Activated CD4-positive, alpha-beta T cell treated with anti-CD3 and anti-CD28 coated beads, Interleukin-2, amount 50 U/mL, for 48 hours (primary cell): ENCODE measurements at places on chromosomes 1 and 21.

- DNase-seq: no peak
Measured at GRCh38 chr1:94383966-94384408, 34.2 kb upstream of the ABCD3 start.

GRCh38 chr1:206784471-206784903 is 12.2 kb upstream of the IL10 start:
- peak; percentile 92 for DNase-seq

GRCh38 chr1:51519865-51520699 is 1.0 kb upstream of the EPS15 start:
- DNase-seq: no peak

DNA sequence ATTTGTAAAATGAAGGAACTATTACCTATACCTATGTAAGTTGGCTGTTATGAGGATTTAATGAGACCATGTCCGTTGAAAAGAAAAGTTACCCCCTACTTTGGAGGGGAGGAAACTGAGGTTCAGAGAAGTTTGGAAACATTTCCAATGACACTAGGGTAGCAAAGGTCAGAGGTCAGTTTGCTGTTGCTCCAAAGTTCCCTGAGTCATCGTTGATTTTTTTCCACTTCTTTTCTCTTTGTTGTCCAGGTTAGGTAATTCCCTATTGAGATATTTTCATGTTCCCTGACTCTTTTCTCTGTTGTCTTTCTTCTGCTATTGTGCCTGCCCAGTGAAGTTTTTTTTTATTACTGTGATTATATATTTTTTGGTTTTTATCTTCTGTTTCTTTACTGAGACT is 213.8 kb upstream of the C1orf174 start:
- no peak for DNase-seq

DNA sequence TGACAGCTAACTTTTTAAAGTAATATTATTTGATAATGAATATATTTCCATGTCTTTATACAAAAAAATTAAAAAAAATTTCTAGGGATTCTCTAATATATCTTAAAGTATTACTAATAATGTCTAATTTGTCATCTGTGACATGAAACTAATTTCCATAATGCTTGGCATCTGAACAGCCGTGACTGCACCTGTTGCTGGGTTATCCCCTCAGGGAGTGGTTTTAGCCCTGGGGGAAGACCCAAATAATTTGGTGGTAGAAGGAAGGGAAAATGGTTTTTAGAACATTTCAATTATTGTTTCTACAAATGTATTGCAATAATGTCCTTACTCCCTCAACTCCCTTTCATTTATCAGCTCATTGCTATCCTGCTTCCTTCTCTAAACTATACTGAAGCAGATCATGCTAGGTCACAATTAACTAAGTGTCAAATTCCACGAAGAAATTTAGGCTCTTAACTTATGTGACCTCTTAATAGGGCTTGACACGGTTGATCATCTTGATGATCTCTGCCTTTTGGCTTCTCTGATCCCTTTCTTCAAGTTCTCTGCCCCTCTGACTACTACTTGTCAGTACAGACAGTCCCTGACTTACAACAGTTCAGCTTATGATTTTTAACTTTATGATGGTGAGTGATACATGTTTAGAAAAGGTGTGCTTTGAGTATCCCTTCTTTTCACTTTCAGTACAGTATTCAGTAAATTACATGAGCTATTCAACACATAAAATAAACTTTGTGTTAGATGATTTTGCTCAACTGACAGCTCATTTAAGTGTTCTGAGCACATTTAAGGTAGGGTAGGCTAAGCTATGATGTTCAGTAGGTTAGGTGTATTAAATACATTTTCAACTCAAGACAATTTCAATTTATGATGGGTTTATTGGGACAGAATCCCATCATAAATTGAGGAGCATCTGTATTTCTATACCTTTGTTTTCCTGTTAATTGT is 26.4 kb upstream of the DPH5 start:
- DNase-seq: no peak

GRCh38 chr1:22808676-22809483 is 98.2 kb downstream of the EPHB2 start:
- no peak for DNase-seq

DNA sequence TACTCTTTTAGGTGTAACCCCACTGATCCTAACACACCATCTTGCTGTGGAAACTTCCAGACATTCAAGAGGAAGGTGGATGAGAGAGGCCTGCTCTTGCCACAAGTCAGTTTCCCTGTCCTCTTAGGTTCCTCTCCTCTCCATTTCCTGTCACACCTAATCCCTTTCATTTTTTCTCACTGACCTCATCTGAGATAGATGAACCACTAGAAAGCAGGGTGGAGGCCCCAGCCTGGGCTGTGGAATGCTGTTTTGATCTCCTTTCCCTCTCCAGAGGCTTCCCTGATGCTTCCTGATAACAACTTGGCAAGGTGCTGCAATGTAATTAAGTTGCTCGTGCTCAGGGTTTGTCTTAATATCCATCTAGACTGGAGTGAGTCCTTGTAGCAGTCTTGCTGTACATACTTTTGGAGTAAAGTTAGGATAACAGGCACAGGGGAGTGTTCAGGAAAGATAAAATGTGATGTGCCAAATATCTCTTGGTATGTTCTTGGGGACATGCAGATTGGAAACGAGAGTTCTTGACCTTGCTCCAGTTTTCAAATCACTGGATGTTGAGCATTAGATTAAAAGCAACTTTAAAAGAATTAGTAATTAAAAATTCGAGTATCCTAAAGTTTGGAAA is 11.2 kb downstream of the LRRC42 start:
- no peak for DNase-seq

DNA sequence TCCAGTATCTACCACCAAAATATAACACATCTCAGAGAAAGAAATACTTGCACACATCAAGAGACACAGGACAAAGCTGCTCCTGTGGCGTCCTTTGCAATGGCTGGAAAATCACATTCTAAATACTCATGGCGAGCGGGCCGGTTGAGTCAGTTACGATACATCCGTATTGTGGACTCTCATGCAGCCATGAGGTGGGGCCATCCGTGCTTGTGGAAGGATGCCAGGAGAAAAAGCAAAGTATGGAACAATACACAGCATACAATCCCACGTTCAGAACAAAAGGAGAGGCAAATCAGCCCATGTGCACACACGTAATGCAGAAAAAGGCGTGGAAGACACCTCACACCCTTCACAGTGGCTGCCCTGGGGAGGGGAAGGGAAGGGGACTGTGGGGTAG is 13.1 kb downstream of the ATP13A2 start:
- no peak for DNase-seq

GRCh38 chr21:44006017-44006619 is 6.0 kb upstream of the TRAPPC10 start:
- DNase-seq: no peak

- no peak for DNase-seq
Measured at GRCh38 chr1:16644193-16644481, 22.6 kb downstream of the RNU1-3 start.

- no peak for DNase-seq
Measured at GRCh38 chr21:37478794-37479193, 112.2 kb downstream of the DYRK1A start.

DNA sequence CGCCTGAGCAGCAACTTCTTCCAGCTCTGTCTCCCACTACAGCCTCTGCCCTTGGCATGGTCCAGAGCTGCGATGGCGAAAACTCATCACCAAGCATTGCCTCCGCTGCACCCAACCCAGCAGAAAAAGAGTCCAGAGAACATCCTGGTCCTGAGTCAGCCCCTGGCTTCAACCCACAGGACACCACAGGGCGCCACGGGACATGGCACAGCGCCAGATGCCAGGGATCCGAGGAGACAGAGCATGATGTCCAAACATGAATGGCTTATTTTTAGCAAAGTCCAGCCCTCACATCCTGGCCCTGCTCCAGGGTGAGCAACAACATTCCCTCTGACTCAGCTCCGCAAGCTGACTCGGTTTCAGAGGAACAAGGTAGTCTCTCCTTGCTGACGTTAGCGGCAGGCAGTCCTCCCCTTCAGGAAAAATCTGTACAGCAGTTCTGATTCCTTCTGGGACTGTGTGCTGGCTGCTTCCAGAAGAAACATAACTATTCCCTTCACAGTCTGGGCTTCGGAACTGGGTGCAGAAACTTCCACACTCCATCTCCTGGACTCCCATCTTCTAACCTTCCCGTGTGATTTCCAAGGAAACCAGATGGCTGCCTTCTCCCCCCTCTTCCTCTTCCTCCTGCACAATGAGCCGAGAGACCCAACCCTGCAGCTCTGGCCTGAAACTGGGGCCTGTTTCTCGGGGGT is 131.3 kb downstream of the TOMM20 start:
- no peak for DNase-seq

DNA sequence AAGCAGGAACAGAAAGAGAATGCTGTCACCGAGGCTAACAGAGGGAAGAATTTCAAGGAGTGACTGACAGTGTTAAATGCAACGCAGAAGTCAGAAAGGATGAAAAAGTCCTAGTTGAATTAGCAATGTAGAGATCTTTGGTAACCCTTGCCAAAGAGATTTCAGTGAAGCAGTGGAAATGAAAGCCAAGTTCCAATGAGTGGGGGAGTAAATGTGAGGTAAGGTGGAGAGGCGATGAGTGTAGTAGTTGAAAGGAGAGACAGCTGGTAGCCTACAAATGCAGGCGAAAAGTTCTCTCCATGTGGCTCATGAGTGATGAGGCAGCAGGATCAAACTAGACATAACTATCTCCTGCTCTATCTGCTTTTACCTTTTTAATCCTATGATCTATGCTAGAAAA is 74.6 kb upstream of the IPO9 start:
- no peak for DNase-seq

DNA sequence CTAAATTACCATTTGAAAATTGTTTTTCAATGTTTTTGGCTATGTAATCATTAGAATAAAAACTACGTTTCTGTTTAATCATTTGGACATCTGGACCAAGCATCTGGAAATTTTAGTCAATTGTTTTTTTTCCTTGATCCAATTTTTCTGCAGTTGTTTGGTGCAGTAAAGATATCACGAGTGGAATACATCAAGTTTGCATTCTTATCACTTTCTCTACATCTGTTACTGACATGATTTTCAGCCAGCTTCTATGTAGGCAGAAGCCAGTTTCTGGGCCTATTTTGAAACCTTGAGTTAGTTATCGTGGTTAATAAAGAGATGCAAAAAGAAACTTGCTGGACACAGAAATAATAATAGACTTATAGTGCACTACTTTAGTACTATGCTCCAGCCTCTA is 277.9 kb upstream of the ADAMTS5 start:
- no peak for DNase-seq

DNA sequence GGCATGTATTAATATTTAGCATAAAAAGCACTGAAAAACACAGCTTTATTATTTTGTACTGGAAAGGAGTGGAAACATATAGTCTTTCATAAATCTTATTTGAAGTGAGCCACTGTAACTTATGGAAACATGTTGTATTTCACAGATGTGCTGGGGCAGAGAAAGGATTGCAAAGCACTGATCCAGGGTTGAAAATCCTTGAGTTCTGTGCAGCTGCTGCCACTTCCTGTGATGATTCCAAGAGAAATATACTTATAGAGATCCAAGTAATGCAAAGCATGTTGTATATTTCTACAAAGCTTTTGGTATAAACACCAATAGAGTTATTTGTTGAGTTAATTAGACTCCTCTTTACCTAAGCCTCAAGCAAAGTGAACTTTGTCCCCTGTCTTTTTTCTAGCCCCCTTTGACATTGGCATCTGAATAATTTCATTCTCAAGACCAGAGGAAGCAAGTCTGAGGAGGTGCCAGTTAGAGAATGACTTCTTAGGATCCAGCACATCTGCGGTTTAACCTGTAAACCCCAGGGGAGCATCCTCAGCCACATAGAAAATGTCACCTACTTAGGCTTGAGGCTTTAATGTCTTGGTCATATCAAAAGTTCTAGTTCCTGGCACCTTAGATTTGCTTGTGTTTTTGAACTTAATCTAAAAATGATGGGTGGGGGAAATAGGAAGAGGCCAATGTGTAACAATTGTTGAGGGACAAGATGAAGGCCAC is 173.3 kb downstream of the FASLG start:
- no peak for DNase-seq

DNA sequence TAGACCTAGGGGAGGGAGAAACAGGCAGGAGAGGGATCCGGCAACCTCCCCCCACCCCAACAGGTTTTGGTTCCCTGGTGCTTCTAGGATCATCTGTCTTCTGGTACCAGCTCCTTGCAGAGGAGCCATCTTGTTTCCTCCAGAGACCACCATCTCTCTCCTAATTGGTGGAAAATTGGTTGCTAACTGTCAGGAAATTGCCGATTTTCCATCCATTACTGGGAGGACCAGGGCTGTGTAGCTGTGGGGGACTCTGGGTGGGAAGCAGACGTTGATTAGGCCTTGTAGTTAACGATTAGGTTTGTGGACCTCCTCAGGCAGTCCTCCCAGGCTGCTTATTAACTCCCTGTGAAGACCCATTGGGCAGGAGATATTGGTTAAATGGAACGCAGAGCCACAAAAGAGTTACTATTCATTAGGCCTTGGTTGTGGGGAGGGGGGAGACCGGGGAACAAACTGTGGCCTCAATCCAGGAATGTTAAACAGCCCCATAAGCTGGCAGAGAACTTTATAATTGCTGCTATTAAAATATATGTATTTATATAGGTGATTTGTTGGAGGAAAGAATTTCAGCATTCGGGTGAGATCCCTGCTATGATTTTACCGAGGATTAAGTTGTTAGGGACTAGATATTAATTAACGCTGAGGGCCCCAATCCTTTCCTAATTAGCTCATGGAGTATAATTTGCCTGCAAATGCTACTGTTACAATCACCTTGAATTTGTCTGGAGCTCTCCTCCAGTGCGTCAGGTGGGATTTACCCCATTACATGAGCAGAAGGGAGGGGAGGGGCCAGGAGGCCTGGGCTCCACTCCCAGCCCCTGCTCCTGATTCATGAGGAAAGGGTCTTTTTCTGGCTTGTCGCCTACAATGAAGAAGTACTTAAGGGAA is 61.2 kb upstream of the TRABD2B start:
- no peak for DNase-seq

DNA sequence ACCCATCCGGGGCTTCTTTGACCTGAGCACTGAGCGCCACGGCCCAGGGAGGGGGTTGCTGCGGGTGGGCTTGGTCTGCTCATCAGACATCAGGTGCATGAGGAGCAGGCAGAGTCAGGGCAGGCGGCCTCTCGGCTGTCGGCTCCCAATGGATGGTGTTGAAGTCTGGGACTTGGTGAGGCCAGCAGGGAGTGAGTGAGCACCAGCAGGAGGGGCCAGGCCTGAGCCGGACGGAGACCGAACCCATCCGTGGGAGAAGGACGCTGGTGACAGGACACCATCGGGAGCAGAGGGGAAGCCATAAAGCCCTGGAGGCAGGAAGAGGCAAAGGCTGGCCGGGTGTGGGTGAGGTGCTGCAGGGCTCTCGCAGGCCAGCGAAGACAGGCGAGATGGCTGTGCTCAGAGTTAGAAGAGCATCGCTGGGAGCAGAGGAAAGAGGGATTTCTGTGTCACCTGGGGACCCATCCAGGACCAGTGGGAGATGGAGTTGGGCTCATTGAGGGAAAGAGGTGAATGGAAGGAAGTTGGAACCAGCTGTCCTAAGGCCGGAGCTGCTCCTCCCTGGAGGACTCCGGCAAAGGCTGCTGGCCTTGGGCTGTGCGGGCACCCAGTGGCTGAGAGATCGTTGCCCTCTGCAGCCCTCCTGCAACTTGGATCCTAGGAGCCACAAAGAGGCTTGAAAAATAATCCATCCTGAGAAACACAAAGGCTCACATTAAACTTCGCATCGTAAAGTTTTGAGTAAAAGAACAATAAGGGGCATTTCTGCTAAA is 49.9 kb downstream of the PDE9A start:
- no peak for DNase-seq
